ENCODE measurements at places on chromosomes 3 and 15. TPM values are rescaled to one million over a fixed set of nuclear protein-coding genes. Genes with fewer than 3 reads are reported as not detected.
A peak's percentile ranks its signal among the peaks of the same experiment; 100 is the strongest.

DNA sequence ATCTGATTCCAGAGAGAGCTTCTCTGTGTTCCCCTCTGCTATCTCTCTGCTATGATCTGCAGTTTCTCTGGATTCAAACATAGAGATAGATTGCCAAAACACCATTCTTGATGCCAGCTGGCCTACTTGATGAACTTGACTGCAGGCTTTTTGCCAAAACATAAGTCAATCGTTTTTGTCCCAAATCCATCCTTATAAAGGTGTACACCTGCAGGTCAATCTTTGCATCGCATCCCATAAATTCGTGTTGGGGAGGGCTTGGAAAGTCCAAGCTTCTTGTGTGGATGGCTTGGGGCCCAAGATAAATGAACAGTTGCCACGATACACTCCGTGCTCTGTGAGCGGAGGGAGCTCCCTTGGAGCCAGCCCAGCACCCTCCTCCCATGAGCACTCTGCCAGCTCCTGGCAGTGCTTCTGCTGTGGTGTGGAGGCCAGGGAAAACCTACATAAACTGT, 2.7 kb downstream of the CERS3 start:
- DNase-seq, result no peak

DNA sequence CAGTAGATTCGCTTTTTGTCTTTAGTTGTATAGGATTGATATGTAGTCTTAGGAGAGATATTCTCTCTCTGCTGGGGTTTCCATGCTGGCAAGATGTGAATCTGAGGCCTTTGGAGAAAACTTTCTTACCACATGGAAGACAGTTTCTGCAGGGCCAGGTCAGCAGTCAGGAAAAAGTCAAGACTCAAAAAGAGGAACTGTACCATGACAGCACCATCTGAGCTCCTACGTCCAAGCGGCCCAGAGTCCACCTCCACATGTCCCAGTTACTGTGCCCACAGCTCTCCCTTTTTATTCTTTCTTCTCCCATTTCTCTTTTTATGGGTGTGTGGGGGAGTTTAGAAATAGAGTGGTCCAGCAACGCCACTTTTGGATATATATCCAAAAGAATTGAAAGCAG, 172.0 kb downstream of the MTHFS start:
- DNase-seq, result no peak

DNA sequence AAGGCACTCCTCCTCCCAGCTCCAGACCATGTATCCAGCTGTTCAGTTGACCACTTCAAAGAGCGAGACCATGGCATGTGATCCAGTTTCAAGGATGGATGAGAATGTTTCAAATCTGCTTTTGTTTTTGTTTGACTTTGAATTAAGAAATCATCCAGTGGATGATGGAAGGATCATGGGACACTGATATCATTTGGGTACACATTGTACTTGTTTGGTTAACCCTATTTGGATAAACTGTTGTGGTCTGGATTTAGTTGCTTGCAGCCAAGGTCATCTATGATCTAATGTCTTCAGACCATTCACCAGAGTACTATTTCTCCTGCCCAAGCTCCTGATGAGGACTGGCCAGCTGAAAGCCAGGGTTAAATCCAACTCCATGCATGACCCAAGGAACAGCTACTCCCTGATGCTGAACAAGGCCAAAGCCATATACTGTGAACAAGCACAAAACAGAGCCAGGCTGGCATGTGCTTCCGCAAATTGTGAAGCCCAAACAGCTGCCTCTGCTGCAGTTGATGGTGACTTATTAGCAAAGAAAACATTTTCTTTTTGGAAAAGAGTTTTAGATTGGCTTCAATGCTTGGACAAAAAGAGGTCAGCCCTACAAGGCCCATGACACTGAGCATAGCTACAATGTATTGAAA, 5.2 kb upstream of the ADAMTS17 start:
- no peak for DNase-seq

DNA sequence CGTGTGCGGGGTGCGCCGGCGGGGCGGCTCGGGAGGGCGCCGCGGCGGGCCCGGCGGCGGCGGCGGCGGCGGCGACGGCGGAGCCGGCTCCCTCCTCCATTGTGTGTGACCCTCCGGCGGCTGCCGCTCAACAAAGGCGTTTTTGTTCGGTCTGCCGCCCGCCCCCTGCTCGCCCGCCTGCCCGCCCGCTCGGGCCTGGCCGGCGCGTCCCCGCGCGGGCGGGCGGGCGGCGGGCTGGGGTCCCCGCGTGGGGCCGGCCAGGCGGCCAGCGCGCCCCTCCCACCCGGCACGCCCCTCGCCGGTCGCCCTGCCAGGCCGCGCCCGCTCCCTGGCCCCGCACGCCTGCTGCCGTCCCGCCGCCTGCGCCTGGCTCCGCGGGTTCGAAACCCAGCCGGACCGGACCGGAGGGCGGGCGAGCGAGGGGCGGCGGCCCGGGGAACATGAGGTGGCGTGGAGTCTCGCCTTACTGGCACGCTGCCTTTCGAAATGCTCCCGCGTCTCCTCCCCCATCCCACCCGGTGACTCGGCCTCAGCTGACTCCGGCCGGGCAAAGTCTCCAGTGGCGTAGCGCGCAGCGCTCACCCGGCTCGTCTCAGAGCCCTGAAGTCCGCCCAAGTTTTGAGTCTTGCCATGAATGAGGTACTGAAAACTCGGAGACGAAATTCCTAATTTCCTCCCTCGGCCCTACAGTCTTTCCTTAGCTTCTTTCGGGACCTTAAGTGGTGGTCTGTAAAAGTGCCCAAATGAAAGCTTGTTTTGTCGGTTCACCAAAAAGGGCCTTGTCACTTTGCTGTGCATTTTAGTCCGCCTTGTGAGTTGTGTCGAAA, 588 bp downstream of the MAPK6 start:
- peak; percentile 87 for DNase-seq

C3orf49 gene
- total RNA-seq, result not detected

ECE2 gene
- total RNA-seq, result 0.14 TPM

TGM5 gene
- total RNA-seq, result 0.26 TPM

DTX3L gene
- 39.9 TPM for total RNA-seq

GRCh38 chr3:46693038-46693891, at the start of gene ALS2CL:
ALS2CL (minus strand) TSS chr3:46693679; CDS start chr3:46689440, 4,239 bp downstream.
- DNase-seq, result peak; percentile 52

- DNase-seq, result no peak
Measured at GRCh38 chr3:123186695-123187094, 15.0 kb upstream of the SEC22A start.

- DNase-seq, result peak; percentile 53
Measured at GRCh38 chr3:69671082-69671952, 67.9 kb upstream of the MITF start.

DNA sequence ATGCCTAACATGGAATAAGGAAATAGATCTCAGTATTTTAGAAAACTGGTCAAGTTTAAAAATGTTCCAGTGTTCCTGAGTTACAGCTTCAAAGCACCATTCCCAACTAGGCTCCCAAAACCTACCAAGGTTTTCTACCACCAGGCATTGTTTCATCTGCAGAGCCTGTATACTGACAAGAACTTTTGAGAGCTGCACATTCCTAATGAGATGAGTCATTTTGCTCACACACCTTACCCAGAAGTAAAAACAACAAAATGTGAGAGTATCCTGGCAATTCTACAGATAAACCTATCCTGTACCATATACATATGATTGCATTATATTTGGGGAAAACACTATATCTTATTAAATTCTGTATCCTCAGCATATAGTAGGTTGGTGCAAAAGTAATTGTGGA, 90.7 kb downstream of the ATP8B4 start:
- DNase-seq, result no peak

CCR3 gene
- not detected for total RNA-seq

STAB1 gene
- 222 TPM for total RNA-seq

- DNase-seq, result no peak
Measured at GRCh38 chr3:36842275-36842674, 77.9 kb upstream of the DCLK3 start.

GRCh38 chr3:154078672-154079071, 42.5 kb upstream of the ARHGEF26 start:
- no peak for DNase-seq

DNA sequence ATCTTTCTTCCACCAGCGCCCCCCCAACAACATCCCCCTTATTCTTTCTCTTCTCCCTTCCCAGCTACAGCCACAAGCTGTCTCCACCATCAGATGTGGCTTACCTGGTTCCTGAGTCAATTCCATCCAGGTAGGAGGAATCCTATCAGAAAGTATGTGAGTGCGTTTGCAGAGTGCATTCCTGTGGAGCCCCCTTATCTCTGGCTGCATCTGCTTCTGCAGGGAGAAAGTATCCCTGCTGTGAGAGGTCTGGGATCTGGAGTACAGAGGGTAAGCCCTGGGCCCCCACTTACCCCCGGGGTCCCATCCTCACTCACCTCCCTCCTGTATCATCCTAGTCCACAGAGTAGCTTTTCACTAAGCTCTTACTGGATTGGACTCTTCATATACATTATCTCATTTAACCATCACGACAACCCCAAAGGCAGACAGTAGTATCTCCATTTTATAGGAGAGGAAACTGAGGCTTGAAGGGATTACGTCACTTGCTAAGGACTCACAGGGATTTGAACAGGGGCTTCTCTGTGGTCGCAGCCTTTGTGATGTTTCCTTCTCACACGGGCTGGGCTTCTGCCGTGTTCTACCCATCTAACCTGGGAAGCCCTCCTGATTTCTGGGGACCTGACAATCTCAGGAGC, 22.2 kb upstream of the MAGEF1 start:
- DNase-seq, result no peak

DNA sequence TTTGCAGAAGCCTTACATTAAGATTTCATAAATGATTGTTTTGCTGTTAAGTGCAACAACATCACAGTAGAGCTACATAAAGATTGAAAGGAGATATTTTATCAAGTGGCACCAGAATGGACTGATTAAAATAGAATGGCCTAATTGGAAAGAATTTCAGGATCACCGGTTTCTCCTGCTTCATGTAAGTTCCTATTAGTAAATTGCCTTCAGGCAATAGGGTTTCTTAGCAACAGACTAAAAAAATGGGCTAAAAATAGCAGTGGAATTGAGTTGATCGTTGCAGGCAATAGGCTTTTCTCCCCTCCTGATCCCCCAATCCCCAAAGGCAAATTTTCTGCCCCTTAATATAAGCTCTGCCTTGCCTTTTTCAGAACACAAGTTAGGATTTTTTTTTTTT, 917 bp downstream of the LNP1 start:
- no peak for DNase-seq

All from mucosa of gallbladder (tissue), 1 donor.